CD8-positive, alpha-beta memory T cell (primary cell): ENCODE measurements at places on chromosomes 5 and 9. TPM values are rescaled to one million over a fixed set of nuclear protein-coding genes. Genes with fewer than 3 reads are reported as not detected.
A peak's percentile ranks its signal among the peaks of the same experiment; 100 is the strongest.

Gene TAS2R1
- not detected for total RNA-seq

Gene CDC20B
- 0.16 TPM for total RNA-seq

Gene SOHLH1
- not detected for total RNA-seq

DNA sequence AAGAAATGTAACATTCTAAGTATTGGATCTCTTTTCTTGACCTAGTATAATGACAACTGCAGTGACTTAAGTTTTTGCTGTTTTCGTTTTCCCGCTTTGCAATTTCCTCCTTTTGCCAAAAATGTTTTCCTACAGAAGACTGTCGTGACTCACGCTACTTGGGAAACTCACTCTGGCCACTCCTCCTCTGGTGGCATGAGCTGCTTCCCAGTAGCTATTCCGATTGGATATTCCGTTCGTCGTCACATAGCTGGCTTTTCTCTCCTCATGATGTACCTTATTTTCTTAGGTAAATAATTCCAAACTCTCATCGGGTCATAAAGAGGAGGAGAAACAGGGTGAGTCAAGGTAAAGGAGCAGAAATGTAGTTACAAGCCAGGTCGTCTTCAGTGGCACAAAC is 64.9 kb downstream of the GOLPH3 start:
- no peak overlapping the region for H3K27ac ChIP-seq
- H3K36me3 ChIP-seq = peaks cover 24% of the 10 kb centered on the region
- H3K27me3 ChIP-seq = no peaks in the 10 kb centered on the region
- H3K4me1 ChIP-seq = no peaks in the 10 kb centered on the region
- no peak for DNase-seq

DNA sequence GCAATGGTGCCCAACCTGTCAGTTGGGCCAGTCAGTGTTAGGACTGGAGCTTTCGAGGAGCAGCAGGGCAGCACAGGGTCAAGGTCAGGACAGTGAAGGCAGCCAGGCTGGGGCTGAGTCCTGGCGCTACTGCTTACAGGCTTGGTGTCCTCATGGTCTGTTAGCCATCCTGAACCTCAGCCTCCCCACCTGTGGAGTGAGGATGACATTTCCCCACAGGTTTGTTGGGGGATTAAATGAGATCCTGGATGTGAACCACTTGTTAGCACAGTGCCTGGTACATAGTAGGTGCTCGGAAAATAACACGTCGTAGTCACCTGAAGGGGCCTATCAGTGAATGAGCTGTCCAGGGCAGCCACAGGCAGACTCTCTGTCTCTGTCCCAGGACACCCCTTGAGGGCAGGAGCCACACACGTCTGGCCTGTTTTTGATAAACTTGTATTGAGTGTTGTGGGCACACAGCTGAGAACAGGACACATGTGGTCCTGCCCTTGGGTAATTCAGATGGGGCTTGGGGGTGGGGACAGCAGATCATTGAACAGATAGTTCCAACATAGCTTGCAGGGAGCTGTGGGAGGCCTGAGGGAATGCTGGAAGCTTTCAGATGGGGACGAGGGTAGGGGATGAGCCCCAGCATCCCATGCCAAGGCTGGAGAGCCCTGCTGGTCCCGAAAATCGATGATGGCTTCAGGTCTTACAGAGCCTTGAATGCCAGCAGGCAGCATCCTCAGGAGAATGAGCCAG is 69.3 kb downstream of the AMBP start:
- H3K4me3 ChIP-seq = no peak overlapping the region
- no peaks in the 10 kb centered on the region for H3K27me3 ChIP-seq
- no peak for DNase-seq
- H3K4me1 ChIP-seq = no peaks in the 10 kb centered on the region
- no peak overlapping the region for H3K27ac ChIP-seq

DNA sequence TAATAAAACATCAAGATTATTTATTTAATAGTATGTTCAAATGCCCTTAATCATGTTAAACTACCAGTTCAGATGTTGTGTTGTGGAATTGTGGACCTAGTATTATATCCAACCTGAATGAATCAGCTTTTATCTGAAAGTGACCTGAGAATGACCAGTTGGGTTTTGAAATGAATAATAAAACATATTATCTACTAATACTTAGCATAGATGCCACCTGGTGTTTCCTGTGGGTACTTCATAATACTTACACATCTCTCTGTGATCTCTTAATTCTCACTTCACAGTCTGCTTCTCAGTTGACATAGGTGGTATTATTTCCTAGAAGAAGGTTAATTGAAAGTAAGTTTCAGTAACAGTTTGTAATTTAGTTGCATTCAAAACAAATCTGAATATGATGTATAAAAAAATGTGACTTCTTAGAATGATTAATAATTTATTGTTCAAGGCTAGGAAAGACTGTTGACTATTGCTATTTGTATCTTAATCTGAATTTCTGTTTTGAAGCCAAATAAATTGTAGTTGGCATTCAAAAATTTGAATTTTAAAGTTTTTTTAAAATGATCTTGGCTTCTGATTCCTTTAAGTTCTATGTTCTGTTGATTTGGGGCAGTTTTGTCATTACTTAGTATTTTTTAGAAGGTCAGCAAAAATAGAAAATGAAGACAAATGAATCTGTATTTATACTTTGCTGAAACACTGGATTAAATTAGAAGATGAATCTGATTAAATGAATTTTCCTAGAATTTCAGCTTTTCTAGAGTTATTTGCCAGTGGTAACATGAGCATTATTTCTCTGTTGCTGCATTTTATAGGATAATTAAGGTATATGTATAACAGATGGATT is 48.2 kb downstream of the KIF2A start:
- no peak overlapping the region for H3K4me3 ChIP-seq
- DNase-seq = peak; percentile 47
- no peaks in the 10 kb centered on the region for H3K4me1 ChIP-seq

DNA sequence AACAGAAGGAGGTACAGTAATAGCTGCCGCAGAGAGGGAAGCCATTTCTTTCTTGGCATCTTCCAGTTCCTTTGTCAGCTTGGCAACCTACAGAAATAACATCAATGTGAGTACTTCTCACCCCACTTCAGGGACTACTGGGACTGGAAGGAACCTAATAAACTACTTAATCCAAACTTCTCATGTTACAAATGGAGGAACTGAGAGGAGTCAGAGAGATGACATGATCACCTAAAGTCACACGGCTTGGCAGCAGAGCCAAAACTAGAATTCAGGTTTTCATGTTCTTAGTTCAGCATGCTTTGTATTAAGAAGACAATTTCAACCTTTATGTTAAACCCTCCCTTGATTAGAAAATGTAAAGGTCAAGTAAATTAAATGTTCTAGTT is 44.7 kb downstream of the DIAPH1 start:
- peaks cover 73% of the 10 kb centered on the region for H3K36me3 ChIP-seq
- H3K4me1 ChIP-seq = no peaks in the 10 kb centered on the region
- no peak overlapping the region for H3K4me3 ChIP-seq
- no peak overlapping the region for H3K27ac ChIP-seq

DNA sequence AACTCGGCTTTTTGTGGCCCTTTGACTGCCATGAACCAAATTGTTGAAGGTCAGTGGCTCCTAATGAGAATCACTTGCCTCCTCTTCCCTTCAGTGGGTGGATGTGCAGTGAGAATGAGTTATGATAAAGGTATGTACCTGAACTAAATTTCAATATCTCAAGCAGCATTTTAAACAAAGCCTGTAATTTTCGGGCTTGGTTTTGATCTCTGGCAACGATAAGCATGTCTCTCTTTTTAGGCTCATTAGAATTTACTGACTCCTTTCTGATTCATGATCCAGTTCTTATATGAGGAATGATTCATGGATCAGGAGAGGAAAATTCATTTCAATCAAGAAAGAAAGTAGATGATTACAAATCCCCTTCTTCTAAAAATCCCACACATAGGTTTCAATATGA is 305.5 kb downstream of the ARRDC3 start:
- H3K4me3 ChIP-seq = no peak overlapping the region
- no peak overlapping the region for H3K27ac ChIP-seq
- H3K27me3 ChIP-seq = no peaks in the 10 kb centered on the region
- no peaks in the 10 kb centered on the region for H3K4me1 ChIP-seq
- no peak for DNase-seq

DNA sequence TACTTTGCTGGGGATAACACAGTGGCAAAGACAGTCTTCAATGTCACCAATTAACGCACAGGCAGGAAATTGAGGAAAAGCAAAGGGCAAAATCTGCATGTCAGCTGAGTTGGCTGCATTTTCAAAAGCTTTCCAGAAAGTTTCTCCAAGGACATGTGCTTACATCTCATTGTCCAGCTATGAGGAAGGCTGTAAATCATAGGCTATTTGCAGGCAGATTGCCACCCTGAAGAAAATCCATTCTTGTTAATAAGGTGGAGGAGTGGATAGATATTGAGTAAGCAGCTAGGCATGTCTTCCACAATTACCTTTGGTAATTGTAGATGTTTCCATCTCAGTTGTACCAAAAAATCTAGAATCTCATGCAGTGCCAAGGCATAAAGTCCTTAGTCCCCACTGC is 278.0 kb upstream of the NUDT12 start:
- H3K4me3 ChIP-seq = no peak overlapping the region
- no peaks in the 10 kb centered on the region for H3K36me3 ChIP-seq
- no peaks in the 10 kb centered on the region for H3K4me1 ChIP-seq
- H3K27ac ChIP-seq = no peak overlapping the region
- no peak for DNase-seq
- no peaks in the 10 kb centered on the region for H3K27me3 ChIP-seq

DNA sequence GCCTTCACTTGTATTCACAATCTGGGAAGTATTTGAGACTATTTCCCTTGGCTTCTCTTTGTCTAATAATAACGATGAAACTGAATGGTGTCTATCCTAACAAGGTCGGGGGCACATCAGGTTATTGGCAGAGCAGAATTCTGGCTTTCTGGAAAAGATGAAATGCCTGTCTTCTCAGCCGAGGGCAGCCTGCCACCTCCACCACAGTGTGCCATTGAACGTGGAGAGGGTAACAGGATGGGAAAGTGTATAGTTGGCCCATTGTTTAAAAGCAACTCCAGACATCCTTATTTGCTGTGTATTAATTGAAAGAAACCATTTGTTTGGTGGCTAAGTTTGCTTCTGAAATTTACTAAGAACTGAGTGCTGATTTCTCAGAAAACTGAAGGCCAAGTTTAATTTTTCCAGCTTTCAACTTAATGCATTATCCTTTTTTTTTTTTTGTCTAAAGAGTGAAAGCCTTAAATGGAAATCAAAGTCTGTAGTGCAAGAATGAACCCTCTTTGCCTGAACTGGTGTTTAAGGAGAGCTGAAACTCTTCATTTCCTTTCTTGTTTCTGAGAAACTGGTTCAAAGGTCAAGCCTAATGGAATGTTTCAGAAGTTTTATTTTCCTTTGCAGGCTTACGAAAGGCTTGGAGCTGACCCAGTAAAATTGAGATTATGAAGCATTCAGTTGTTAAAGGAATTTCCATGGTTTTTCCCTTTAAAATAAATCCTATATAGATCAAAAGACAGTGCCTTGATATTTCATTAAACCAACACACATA is 563.7 kb upstream of the DAP start:
- H3K36me3 ChIP-seq = no peaks in the 10 kb centered on the region
- no peak overlapping the region for H3K27ac ChIP-seq
- DNase-seq = no peak
- no peaks in the 10 kb centered on the region for H3K4me1 ChIP-seq
- no peaks in the 10 kb centered on the region for H3K27me3 ChIP-seq
- H3K4me3 ChIP-seq = no peak overlapping the region

DNA sequence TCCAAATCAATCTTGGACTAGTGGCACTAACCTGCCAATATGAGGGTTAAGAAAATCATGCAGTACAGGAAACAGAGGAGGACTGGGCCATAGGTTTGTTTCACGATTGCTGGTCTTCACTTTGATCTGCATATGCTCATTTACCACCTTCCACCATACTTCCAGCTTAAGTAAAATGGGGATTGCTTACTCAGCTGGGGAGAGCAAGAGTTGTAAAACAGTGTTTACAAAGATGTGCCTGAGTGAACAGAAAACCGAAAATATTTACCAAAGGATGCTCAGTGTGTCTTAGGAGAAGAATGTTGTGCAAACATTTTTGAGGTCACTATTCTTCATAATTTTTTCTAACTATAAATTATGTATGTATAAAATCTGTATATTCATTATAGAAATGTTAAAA is 65.1 kb upstream of the DNAH5 start:
- H3K27me3 ChIP-seq = no peaks in the 10 kb centered on the region
- H3K4me3 ChIP-seq = no peak overlapping the region
- H3K4me1 ChIP-seq = no peaks in the 10 kb centered on the region
- DNase-seq = no peak

GRCh38 chr9:36991516-36992134 is 42.4 kb downstream of the PAX5 start:
- H3K36me3 ChIP-seq = no peaks in the 10 kb centered on the region
- DNase-seq = no peak
- H3K4me1 ChIP-seq = no peaks in the 10 kb centered on the region

- H3K4me3 ChIP-seq = no peak overlapping the region
- no peaks in the 10 kb centered on the region for H3K4me1 ChIP-seq
- no peak overlapping the region for H3K27ac ChIP-seq
- no peaks in the 10 kb centered on the region for H3K27me3 ChIP-seq
These were observed 25.2 kb downstream of the CCL28 start for GRCh38 chr5:43386960-43387362.
